MCF 10A (cell line): ENCODE measurements at places on chromosomes 12 and 14. TPM values are rescaled to one million over a fixed set of nuclear protein-coding genes. Genes with fewer than 3 reads are reported as not detected.

Gene FSCB
- not detected in 2 replicates for total RNA-seq

Gene ANKRD33
- not detected in 2 replicates for total RNA-seq

Gene RNASE3
- total RNA-seq, result not detected in 2 replicates

GRCh38 chr12:45458238-45458637, 242.3 kb downstream of the ANO6 start:
- DNase-seq, result no peak

- peak; percentile 5 for DNase-seq
Observed at GRCh38 chr14:99055019-99055418, 217.0 kb downstream of the BCL11B start.

GRCh38 chr12:108271951-108272872, 66.9 kb downstream of the CMKLR1 start:
- DNase-seq, result peak; percentile 24

DNA sequence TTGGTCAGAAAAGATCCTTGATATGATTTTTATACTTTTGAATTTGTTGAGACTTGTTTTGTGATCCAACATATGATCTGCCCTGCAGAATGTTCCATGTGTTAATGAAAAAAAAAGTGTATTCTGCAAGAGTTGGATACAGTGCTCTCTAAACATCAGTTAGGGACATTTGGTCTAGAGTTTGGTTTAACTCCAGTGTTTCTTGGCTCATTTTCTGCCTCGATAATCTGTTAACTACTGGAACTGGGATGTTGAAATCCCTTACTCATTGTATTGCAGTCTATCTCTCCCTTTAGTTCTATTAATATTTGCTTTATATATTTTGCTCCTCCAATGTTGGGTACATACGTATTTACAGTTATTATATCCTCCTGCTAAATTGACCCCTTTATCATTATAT, 18.3 kb upstream of the TXNRD1 start:
- peak; percentile 31 for DNase-seq

DNA sequence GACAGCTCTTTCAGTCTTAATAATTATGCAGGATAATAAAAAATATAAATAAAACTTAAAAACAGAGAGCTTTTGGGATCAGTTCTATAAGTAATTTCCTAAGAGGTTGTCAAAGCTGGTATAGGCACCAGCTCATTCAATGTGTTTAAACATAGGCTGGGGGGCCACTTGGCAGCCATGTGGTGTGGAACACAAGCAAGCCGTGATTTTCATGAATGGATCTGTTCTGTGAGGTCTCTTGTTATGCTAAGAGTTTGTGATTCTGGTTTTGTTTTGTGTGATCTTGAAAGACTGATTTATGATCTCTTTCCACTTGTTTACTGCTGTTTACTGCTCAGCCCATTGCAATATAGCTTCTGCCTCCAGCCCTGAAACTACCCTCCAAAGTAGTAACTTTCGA, 240.9 kb downstream of the FBXL14 start:
- DNase-seq, result no peak
